Retina (tissue), 1 donor: ENCODE measurements at places on chromosomes 2 and 18.
A peak's percentile ranks its signal among the peaks of the same experiment; 100 is the strongest.

- DNase-seq, result no peak
Observed at GRCh38 chr2:171146633-171147032, 14.1 kb downstream of the TLK1 start.

DNA sequence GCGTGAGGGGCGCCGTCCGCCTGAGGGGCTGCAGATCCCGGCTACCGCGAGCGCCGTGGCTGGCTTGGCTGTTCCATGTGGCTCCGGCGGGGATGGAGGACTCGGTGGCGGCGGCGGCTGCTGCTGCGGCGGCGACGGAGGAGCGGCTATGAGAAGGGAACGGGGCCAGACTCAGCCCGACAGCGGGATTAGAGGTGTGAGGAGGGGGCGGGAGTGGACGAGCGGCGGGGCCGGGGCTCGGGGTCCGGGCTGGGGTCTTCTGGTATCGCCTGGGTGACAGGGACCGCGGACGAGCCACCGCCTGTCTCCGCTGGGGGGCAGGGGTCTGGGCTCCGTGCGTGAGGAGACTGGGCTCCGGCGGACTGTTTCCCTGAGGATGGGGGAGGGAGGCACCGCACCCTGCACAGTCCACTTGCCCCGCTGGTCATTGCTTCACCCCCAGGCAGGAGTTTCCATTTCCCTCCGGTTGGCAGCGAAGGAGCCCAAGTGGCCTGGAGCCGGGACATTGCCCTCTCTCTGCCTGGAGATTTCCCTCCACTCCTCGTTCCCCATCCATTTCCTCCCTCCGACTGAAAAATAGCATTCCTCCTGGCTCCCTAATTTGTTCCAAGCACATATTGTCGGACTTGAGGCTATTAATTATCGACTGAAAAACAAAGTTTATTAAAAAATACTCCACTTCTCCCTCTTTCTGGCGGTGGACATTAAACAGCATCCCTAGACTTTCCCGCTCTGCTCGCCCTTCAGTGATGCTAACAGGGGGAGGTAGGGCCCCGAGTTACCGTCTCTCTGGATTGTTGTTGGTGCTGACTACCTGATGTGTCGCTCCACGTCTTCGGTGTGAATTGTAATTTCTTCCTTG is 577 bp downstream of the EHBP1 start:
- DNase-seq, result peak; percentile 80

DNA sequence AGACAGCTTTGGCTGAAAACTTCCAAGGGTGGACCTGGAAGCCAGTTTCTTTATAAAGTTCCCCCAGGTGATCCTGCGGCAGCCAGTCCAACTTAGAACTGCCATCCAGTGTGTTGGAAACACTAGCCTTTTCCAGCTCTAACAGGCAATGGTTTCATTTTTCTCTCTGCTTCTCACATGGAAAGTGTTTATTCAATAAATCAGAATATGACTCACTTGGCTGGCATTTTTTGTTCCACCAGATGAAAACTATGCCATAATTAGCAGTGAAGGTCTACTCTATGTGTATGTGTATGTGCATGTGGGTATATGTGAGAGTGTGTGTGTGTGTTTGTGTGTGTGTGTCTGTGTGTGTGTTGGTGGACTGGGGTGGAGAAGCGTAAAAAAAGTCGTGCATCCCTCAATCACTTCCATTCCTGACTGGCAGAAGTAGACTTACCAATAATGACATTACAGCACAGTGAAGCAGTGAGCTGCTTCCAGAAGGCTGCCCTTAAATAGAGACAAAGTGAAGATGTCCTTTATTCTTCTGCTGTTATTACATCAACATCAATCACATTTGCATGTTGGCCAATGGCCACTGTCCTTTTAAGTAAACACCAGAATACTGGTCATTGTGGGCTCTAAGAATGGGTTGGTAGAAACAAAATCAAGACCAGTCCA is 90.9 kb upstream of the SETBP1 start:
- no peak for DNase-seq

- DNase-seq, result no peak
Observed at GRCh38 chr2:78817430-78817829, 208.1 kb upstream of the REG3G start.

- DNase-seq, result no peak
Observed at GRCh38 chr2:105377871-105378270, 21.0 kb downstream of the FHL2 start.

DNA sequence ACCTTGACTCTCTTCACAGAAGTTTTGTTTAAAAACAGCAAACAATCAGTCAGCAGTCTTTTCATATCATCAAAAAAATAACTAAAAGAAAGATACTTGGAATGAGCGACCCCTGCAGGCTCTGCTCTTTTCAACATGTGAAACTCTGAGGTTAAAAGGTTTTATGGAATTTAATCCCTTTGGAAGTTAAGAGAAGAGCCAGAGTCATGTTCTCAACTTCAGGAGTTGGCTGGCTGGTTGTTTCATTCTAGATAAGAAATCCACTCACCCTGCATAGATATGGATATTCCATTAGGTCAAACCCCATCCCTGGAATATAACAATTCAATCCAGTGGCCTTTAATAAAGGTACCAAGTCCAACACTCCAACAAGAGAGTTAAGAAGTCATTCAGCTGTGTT is 115.6 kb upstream of the RMDN2 start:
- no peak for DNase-seq

DNA sequence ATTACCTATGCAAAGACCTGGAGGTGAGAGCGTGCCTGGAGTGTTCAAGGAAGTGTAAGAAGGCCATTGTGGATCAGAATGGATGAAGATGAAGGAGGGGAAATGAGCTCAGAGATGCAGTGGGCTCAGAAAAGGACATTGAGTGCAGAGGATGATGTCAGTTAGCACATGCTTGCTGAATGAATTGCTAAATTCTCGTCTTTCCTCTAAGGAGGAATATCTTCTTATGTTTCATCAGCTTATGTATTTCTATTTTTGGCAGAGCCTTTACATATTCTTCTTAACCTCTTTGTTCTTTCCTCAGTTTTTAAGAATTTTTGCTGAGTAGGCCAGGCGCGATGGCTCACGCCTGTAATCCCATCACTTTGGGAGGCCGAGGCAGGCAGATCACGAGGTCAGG is 30.9 kb downstream of the FAM171B start:
- DNase-seq, result no peak

DNA sequence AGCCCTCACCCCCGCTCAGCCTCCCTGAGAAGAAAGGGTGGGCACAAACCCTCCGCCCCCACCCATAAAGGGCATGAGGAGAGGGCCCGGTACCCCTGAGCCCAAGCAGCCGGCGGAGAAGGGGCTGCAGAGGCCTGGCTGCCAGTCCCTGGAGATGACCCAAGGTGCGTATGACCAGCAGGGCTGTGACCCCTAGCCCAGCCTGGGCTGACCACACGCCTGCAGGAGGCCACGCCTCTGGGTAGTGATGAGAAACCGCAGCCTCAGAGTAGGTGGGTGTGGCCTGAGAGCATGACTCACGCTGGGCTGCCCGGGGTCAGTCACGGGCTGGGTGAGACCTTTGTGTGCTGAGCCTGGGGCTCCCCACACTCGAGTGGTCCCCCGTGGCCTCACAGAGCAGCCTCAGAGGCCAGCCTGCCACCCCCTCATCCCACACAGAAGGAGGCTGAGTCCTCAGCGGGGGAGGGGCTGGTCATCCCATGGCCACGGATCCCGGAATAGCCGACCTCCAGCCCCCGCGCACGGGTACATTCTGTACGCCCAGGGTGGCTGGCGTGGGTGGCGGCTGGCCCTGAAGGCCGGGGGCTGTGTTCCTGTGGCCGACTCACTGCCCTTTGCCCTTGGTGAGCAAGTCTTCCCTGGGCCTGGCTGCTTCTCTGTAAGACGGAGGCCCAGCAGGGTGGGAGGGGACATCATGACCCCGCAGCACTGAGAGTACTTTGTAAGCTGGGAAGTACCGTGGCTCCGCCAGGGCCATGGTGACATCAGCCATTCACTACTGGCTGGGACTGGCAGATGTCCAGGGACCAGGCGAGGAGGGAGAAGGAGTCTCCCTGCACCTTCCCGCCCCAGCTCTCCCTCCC is 110.8 kb upstream of the OTOS start:
- peak; percentile 69 for DNase-seq

DNA sequence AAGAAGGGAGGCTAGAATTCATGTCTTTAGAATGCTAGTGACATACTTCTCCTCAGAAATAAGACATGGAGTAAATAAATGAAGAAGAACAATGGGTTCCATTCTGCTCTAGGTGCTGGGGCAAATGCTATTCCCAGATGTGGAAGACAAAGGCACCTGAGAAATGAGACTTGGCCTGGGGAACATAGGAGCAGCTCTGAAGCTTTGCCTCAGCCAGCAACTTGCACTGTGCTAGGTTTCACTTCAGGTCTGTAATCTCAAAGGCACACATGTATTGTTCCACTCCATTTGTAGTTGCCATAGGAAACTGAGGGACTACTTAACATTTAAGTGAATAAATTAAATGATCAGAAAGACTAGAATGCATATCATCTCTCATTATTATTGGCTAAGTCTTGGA is 538.9 kb upstream of the REG3G start:
- no peak for DNase-seq

- DNase-seq, result no peak
Observed at GRCh38 chr2:69510204-69510603, 73.0 kb upstream of the NFU1 start.

GRCh38 chr2:37590119-37590571 is 81.3 kb downstream of the CDC42EP3 start:
- no peak for DNase-seq

DNA sequence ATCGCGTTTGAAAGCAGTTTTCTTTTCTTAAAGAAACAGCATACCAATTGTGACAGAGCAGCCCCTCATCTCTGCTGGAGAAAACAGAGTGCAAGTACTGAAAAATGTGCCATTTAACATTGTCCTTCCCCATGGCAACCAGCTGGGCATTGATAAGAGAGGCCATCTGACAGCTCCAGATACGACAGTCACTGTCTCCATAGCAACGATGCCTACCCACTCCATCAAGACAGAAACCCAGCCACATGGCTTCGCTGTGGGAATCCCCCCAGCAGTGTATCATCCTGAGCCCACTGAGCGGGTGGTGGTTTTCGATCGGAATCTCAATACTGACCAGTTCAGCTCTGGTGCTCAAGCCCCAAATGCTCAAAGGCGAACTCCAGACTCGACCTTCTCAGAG is 9.5 kb downstream of the GRHL1 start:
- peak; percentile 80 for DNase-seq

DNA sequence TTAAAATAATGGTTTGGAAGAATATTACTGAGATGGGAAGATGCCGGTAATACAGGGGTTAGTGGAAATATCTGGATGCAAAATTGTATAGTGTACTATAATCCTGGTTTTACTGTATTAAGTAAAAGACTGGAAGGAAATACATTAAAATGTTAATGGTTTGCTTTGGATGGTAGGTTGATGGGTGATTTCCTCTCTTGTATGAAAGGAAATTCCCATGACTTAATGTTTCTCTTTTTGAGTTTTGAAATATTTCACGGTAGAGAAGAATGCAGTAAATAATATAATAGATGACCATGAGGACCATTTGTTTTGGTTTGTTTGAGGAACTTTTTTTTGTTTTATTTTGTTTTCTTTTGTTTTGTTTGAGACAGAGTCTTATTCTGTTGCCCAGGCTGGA is 8.2 kb downstream of the SPTBN1 start:
- DNase-seq, result no peak

GRCh38 chr18:26017929-26018328 is 72.5 kb downstream of the SS18 start:
- no peak for DNase-seq

- DNase-seq, result no peak
Observed at GRCh38 chr2:8659092-8659734, 22.6 kb upstream of the ID2 start.

- no peak for DNase-seq
Observed at GRCh38 chr2:238834982-238835381, 12.9 kb upstream of the TWIST2 start.

DNA sequence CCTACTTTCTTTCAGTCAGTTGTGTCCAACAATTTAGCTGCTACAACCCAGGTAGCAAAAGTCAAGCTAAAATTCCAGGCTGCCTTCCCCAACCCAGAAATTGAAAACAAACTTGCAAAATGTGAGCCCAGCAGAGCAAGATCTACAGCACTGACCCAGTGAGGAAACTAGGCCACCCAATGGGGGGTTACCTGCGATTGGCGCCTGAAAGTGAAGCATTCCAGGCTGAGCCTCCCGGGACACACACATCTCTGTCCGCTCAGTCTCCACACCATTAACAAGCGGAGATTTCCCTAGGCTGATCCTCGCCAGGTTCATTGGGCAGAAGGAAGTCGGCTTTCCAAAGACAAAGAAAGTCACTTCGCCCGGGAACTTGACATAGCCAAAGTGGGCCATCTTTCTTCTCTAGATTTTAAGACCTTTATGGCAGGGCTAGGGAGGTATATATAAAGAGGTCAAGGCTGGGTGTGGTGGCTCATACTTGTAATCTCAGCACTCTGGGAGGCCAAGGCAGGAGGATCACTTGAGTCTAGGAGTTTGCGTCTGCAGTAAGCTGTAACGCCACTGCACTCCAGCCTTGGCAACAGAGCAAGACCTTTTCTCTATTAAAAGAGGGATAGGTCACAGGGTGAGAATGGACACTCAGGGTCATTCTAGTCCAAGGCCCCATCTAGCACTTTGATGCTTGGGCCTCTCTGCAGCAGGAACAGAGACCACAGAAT is 53.6 kb downstream of the TTC32 start:
- DNase-seq, result no peak

DNA sequence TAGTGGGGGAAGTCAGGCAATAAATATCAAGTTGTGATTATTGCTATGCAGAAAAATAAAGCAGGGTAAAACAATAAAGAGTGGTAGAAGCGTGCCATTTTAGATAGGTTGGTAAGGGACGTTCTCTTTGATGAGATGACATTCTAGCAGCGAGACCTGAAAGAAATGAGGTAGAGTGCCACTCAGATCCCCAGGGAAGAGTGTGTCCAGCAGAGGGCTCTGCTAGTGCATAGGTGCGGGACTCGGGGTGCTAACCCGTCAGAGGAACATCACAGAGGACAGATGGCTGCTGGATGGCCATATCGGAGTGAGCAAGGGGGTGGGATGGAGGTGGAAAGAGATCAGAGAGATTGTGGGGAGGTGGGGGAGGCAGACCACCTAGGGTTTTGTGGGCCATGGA is 16.3 kb upstream of the GTF2A1L start:
- DNase-seq, result no peak

GRCh38 chr2:185785851-185786473 is 47.4 kb downstream of the FSIP2 start:
- DNase-seq, result no peak

DNA sequence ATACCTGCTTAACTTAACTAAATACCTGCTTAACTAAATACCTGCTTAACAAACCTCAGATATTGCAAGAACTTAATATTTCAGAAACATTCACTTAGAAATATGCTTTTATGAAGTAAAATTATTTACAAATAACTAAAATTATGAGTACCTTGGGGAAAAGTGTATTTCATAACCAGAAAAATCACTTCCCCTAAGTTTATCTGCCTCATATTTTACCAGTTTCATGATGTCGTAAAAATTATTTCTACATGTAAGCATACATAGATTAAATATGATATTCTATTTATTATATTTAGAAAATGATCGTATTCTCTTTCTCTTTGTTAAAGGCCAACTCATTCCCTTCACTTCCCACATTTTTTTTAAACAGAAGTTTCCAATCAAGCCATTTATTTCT is 41.5 kb upstream of the DSC1 start:
- no peak for DNase-seq

GRCh38 chr2:46508312-46508711 is 28.9 kb downstream of the TMEM247 start:
- no peak for DNase-seq
